ENCODE measurements at places on chromosomes 5 and 9.

DNA sequence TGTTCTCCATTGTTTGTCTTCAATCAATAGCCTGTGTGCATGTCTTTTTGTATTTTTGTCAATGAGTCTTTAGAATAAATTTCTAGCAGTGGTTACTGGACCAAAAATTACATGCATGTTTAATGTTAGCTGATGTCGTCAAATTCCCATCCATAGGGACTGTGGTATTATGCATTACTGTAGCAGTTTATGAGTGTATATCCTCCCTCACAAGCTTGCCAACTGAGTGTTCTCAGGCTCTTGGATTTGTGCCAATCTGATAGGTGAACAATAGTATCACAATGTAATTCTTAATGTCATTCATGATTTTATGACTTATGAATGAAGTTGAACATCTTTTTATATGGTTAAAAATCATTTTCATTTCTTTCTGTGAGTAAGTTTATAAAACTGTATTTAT is 13.0 kb downstream of the SNX24 start:
- DNase-seq = no peak

- DNase-seq = no peak
Measured at GRCh38 chr9:36214571-36214970, 23.9 kb downstream of the CLTA start.

DNA sequence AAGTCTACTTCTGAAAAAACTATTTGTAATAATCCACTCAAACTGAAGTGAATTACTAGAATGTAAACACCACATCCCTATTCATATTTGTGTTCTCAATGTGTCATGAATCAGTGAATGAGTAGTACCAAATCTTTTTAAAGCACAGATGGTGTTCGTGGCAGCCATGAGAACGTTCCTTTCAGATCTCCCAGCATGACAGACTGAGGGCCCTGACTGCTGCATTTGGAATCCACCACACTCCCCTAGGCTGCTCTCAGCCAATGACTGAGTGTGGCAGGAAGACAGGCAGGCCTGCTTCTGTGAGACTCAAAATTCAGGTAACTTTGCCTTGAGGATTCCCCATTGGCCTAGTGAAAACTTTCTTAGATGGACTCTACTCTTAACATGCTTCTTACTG is 10.9 kb upstream of the JMY start:
- DNase-seq = no peak

GRCh38 chr5:144368556-144368955 is 197.9 kb downstream of the KCTD16 start:
- no peak for DNase-seq

- no peak for DNase-seq
Measured at GRCh38 chr9:70578720-70579119, 164.3 kb upstream of the KLF9 start.

DNA sequence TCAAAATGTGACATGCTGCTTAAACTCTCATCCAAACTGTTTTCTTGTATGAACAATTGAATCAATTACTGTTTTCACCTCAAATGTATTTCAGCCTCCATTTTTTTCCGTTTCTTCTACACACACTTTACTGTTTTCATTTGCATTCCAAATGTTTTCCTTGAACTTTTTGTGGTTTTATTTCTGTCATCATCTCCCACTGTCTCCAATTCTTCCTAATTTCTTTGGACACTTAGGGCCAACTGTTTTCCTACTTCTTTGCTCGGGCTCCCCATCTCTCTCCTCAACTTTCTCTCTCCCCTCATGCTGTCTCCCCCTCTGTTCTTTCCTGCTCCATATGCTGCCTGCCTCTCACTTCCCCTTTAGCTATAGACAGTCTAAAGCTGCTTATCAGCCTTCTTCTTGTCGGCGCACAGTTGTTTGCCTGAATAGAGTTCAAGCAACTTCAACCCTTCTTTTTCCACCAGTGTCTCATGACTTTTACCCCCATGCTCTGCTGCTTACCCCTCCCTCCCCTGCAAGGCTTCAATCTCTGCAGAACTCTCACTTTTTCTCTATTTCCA is 443.4 kb downstream of the DTWD2 start:
- no peak for DNase-seq

- DNase-seq = no peak
Measured at GRCh38 chr5:11596185-11596584, 308.1 kb downstream of the CTNND2 start.

DNA sequence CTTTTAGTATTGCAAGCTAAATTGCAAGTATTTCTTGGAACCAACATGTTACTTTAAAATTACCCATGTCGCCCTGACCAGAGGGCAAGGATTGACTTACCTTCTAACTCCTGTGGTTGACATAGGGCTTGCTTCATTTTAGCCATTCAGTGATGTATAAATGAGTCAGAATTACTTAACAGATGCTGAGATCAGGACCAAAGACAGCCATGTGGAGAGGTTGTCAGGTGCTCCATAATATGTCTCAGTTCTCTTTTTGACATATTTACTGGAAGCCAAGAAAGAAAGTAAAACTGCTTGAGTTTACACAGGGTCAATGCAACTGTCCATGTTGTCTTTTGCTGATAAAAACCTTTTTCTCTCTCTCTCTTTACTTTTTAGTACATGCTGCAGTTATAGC is 33.2 kb downstream of the F2RL2 start:
- DNase-seq = no peak

DNA sequence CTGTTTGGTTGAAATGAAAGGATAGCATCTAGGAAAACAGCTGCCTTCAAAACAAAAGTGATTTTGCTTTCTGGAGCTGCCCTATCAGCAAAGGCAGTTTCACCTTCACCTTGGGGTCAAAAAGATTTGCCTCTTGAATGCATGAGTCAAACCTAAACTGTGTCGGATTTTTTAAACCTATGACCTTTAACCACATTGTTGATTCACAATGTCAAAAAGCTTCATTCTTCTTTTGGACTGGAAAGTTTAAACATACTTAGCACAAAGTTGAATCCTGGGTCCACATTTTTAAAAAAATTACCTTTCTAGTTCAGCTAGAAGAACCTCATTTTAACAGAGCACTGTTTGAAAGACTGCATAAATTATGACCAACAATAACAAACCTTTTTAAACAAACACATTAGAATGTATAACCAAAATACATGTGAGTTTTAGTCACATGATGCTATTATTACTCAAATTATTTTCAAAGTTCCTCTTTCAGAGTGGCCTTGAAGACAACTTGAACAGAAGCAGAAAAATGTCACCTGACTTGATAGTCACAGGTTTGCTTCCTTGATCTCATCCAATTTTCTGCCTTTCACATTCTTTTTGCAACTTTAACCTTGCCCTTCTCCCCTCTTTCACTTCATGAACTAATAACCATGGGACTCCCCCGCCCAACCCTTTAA is 109.7 kb upstream of the LHFPL2 start:
- DNase-seq = no peak

- DNase-seq = no peak
Measured at GRCh38 chr9:103928442-103928841, 165.7 kb upstream of the SMC2 start.

GRCh38 chr5:57664700-57665099 is 182.1 kb upstream of the ACTBL2 start:
- DNase-seq = no peak

- no peak for DNase-seq
Measured at GRCh38 chr5:126108470-126108869, 314.7 kb upstream of the GRAMD2B start.

DNA sequence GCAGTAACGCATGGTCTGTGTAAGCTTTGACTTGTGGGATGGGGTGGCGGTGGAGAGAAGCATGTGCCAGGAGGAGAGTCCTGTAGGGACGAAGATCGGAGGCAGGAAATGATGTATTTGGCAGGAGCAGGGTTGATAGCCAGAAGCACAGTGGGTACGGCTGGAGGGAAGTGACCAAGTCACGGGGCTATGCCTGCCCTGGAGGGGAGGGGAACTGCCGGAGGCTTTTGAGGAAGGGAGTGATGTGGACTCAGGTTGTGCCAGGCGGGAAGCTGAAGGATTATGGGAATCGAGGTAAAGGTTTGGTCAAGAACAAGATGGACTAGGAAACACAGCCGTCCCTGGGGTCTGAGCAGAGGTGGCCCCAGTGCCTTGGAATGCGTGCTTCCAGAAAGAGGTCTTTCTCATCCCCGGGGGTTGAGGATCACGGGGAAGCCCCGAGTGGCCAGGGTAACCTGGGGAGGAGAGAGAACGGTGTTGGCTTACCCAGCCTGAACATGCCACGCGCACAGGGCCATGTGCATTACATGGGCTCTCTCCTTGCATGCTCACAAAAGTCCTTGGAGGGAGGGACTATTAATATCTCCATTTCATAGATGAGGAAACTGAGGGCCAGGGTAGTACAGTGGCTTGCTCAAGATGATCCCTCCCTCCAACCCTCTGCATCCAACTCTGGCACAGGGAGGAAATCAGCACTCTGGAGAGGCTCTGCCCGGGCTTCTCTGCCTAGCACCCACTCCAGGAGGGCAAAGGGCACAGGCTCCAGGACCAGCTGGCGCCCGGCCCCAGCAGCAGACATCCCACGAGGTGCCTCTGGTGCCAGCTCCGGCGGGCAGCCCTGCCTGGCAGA is 253.8 kb downstream of the PBX3 start:
- DNase-seq = no peak

DNA sequence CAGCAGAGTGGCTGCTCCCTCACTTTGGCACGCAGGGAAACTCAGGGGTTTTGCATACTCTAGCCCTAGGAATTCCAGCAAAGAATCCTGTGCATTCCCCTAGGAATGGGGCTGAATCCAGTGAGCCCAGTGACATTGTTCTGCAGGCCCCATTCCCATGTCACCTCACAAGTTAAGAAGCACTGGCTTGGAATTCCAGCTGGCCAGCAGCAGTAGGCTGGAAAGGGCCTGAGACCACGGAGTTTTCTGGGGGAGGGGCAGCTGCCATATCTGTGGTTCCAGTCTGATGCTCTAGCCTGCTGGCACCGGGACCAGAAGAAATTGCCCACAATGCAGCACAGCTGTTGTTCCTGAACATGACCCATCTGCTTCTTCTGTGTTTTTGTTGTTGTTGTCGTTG is 217.6 kb upstream of the DMRTA1 start:
- DNase-seq = no peak

DNA sequence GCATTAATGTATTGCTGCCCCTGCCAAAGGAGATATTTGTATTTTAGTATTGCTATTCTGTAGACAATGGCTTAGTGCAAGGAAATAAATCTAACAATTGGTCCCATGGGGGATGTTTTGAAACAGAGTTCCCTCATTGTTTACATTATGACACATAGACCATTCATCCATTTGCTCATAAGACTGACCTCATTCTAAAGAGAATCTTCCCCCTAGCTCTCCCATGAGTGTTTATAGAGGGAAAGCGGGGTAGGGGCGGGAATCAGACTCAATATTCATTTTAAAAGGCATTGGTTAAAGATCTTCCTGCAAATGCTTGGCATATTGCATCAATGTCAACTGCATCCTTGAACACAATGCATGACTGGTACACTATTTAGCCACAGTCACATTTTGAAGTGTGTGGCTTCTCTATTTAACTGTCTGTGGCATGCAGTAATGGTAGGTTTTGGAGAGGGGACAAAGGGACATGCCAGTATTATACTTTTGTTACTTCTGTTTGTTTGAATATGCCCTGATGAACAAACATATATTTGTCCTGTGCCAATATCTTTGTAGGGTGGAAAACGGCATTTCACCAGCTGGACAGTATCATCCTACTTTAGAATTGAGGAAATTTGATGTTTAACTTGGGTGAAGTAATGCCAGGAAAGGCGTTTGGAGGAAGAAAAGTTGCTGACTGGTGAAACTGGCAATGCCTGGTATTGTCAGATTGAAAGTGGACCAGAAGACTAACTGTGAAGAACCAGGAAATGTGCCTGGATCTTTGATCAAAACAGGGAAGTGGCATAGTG is 84.1 kb upstream of the MEGF10 start:
- DNase-seq = no peak

DNA sequence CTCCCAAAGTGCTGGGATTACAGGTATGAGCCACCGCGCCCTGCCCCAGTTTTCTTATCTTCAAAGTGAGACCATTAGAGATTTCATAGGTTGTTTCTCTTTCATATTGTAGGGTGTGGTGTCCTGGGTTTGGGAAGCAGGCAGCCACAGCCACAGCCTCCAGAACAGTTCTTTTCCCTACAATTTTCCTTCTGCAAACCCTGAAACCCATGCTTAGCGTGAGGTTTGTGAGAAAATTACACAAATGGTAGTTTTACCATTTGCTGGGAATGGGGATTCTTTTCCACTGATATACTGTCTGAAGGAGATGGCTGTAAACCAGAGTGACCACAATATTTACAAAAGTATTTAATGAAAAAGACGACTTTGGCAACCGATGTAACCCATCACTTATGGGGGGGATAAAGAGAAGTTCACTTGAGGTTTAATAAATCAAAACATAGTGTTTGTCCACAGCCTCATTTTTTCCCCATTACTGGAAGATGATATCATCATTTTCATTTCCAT is 26.7 kb upstream of the ECM2 start:
- DNase-seq = no peak

DNA sequence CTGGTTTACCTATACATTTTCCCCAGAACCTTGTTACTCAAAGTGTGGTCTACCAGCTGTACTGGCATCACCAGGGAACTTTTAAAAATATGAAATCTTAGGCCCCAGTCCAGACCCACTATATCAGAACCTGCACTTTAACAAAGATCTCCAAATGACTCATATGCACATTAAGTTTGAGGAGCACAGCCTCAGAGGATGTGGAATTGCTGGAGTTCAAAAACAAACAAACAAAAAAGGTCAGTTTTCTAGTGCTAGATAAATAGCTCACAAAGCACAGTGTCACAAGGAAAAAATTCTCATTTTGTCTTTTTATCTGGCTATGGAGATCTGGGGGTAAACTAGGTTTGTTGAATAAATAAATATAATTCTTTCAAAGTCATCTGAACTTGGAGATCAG is 68.9 kb upstream of the ANKRD55 start:
- no peak for DNase-seq

- no peak for DNase-seq
Measured at GRCh38 chr5:96408841-96409538, 24.1 kb downstream of the PCSK1 start.

DNA sequence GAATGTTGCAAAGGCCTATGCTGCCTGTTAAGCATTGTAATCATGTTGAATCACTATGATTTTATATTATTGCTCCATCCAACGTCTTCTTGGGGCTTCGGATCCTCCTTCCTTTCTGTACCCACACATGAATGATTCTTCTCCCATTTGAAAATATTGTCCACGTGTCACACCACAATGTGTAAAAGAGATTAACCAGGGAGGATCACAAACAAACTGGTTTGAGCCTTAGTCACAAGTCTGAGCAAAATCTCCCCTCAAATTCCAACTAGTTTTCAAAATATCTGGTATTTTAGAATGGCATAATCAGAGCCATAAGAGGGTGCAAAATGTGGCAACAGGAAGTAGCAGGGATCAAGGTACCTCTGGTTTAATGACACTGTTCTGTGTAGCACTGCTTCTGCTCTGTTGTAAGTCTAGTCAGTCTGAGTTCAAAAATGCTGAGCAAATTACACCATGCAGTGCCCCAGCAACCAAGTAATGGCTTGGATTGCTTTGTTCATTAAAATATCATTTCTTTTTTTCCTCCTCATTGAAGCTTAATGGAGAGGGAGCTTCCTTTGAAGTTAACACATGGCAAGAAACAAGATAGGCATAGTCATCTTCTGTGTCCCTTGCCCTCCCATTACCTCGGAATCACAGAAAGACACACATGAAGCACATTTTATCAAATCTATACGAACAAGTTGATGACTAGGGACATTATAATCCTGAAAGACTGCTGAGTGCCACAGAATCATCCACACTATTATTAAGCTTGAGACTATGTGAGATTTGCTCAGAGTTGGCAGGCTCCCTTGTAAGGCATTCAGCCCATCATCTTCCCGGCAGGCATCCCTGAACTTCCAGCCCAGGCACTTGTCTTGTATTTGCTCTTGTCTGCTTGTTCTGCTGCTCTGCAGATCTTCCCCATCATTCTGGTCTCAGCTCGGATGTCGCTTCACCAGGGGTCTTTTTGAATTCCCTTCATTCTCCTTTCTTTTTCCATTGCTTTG is 102.0 kb upstream of the PRLR start:
- no peak for DNase-seq

Data from NCI-H524 treated with DMSO at 0.1 percent for 48 hours (cell line).